ENCODE measurements at places on chromosomes 6 and 20.
A peak's percentile ranks its signal among the peaks of the same experiment; 100 is the strongest.

DNA sequence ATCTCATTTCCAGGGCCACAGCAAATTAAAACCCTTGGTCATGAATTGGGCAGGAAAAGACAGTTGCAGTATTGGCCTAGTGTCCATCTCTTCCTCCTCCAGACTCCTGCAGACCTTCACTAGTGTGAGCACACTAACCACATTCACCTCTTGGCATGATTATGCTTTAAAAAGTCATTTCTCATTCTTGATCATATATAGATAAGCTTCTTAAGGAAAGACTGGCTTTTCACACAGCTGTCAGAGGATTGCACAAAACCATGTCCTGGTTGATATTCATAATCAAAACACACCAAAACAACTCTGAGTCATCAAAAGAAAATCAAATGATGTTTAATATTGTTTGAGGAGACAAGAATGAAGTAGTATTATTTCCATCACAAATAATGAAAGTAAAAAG is 52.1 kb downstream of the TMEM200A start:
- no peak for DNase-seq

DNA sequence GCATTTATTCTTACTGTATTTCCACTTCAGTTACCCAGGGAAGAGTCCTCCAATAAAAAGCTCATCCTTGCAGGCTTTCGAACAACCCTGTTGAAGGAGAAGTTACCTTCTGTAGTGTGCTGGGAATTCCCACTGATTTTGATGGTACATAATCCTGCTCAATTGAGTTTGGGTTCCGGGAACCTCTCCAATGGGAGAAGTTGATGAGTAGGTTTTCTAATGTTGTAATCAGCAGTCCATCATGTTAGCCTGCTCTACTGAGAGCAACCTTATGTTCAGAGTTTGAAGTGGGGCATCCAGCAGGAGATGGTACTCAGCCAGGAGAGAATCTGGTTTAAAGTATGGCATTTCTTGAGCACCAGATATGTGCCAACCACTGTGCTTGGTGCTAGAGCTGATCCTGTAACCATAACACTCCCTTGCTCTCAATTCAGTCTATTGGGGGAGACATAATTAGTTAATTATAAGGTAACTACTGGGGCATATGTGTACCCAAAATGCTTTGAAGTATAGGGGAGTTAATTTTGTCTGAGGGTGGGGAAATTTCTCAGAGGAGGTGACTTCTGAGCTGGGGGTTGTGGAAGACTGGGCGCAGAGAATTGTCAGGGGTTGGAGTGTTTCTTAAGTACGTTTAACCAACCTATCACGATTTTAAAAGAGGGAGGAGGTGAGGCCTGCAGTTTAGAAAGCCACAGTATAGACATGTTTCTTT is 2.1 kb downstream of the TOP1 start:
- DNase-seq = no peak

- no peak for DNase-seq
These were observed 64.4 kb downstream of the PTPN1 start for GRCh38 chr20:50574586-50574985.

DNA sequence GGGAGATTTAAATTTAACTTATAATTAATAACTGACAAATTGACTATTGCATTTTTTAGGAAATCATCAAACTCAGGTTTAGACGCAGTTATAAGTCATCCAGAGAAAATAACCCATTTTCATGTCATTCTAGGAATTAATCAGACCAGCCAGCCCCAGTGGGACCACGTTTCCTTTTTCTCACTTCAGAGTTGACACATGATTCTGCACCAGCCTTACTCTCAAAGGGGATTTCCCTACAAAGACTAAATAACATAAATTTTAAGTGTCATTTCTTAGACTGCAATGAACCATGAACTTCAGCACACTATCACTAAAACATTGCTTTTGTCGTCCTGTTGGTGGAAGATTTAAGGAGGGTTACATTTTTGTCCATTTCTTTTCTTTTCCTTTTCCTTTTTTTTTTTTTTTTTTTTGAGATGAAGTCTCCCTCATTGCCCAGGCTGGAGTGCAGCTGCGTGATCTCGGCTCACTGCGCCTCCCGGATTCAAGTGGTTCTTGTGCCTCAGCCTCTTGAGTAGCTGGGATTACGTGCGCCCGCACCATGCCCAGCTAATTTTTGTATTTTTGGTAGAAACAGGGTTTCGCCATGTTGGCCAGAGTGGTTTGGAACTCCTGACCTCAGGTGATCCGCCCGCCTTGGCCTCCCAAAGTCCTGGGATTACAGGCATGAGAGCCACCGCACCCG is 3.6 kb downstream of the IPCEF1 start:
- DNase-seq = peak; percentile 50

DNA sequence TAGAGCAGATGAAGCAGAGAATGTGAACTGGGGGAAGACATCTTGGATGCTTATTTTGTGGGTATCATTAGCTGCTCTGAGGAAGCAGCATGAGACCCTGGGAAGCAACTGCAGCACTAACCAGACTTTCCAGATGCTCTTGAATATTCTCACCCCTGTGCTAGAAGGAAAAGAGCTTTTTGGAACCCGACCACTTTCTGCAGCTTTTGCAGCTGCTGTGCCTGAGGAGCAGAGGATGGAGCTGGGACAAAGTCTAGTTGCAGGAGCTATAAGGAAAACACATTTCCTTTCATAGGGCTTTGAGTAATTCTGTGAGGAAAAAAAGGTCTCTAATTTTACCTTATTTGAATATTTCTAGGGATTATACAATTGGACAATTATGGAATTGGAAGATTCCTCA is 369.7 kb downstream of the CD109 start:
- DNase-seq = no peak

All from stimulated activated CD4-positive, alpha-beta T cell treated with anti-CD3 and anti-CD28 coated beads, Interleukin-2, amount 100 ng/mL, for 24 hours (primary cell).